CMK (cell line): ENCODE measurements at places on chromosomes 2 and 18.

DNA sequence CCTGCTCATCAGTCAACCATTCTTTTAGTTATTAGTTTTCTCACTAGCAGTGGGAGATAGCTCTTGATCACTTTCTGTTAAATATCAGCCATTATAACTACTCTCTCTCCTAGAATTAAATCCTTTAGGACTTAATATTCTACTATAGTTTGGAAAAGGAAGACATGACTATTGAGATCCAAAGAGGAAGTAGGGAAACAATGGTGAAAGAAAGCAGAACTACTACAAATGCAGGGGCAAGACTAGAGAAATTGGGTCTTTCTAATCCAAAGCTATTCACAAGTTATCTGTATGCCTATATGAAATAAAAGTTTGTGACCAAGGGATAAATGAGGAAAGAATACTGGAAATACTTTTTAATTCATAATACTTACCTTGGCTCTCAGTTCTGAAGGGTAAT, 65.1 kb downstream of the SRBD1 start:
- no peak for DNase-seq

DNA sequence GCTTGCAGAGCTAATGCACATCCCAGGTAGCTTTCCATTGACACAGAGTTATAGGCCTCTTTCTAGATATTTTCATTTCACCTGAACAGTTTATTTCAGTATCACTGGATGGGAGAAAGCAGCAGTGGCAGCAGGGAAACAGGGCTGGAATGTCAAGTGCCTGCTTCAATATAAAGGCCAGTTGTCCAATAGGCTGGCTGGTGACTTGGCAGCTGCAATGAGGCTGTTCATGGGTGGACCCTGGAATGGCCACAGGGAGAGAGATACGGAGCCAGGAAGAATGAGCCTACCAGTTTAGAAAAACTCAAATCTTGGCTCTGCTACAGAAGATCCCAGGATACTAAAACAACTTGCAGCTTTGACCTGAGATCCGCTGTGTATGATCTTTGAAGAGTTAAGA, 185.0 kb downstream of the BCL11A start:
- no peak for DNase-seq

GRCh38 chr2:212592695-212593094, 54.1 kb upstream of the ERBB4 start:
- no peak for DNase-seq

GRCh38 chr18:31189757-31190156, 27.1 kb upstream of the DSC1 start:
- no peak for DNase-seq

GRCh38 chr18:80132180-80132812, 23.2 kb downstream of the ADNP2 start:
- DNase-seq: no peak

GRCh38 chr2:41598161-41598894, 449.5 kb upstream of the PKDCC start:
- no peak for DNase-seq

- DNase-seq: no peak
These were observed 87.0 kb downstream of the EPB41L3 start for GRCh38 chr18:5456577-5457461.

GRCh38 chr18:75071484-75071785, 137.5 kb downstream of the PTGR3 start:
- DNase-seq: no peak

DNA sequence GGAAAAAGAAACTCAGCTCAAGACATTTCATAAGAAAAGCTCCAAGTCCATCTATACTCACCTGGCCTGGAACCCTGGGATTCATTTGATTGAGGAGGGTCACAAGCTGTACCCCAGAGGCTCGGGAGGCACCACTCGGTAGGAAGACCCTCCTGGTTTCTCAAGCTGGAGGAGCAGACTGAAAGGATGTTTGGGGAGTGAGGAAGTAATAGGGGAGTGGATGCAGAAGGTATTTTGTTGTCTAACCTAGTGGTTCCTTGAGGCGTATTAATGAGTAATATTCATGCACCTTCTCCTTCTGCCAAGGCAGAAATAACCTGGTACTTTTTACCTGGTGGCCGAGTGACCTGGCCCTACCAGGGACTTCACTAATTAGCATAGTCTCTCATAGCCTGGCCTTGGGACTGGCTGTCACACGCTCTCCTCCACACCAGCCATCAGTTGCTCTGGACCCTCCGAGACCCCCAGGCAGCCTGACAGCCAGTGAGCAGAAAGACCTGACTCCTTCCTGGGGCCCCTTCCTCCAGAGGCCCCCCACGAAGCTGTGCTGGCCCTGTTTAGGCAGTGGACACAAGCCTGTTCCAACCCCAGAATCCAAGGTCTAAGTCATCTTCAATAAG, 161.4 kb downstream of the BCL2 start:
- no peak for DNase-seq

DNA sequence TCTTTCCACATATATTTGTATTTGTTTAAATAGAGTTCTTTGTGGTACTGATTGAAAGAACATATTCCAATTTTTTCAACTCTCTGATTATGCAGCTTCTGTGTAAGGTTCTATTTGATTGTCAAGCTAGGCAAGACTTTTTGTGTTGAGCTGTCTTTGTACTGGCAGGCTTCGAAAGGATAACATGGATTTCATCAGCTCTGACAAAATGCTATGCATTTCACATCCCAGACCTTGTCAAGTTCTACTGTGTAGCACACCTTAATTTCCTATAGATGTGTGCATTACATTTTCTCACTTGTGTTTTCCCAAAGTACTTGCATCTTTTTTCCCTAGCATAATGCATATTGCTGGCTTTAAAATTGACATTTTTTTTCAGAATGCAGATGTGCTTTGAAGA, 555.0 kb upstream of the GYPC start:
- no peak for DNase-seq

DNA sequence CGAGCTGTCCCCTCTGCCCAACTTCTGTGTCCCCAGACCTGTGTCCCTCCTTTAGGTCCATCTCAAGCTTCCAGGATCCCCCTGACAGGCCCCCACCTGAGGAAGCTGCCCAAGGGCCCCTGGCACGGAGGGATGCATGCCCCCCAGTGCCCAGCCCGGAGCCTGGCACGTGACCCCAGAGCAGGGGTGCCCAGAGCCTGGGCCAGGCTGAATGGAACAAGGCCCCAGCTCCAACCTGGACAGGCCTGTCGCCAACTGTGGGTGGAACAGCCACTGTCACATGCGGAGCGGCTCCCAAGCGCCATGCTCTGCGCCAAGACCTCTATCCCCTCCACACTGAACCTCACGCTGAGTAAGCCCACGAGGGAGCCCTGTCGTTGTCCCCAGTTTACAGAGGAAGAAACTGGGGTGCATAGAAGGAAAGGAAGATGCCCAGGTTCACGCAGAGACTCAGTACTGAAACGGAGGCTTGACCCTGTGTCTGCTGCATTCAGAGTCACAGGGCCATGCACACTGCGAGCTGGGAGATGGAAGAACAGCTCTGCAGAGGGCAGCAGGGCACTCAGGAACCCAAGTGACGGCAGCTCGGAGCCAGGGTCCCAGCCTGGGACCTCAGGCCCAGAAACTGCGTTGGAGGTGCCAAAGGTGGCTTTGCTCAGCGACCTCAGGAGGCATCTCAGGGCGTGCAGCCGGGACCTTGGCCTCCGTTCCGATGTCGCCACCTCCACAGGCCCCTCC, 5.5 kb upstream of the ECEL1 start:
- DNase-seq: no peak

DNA sequence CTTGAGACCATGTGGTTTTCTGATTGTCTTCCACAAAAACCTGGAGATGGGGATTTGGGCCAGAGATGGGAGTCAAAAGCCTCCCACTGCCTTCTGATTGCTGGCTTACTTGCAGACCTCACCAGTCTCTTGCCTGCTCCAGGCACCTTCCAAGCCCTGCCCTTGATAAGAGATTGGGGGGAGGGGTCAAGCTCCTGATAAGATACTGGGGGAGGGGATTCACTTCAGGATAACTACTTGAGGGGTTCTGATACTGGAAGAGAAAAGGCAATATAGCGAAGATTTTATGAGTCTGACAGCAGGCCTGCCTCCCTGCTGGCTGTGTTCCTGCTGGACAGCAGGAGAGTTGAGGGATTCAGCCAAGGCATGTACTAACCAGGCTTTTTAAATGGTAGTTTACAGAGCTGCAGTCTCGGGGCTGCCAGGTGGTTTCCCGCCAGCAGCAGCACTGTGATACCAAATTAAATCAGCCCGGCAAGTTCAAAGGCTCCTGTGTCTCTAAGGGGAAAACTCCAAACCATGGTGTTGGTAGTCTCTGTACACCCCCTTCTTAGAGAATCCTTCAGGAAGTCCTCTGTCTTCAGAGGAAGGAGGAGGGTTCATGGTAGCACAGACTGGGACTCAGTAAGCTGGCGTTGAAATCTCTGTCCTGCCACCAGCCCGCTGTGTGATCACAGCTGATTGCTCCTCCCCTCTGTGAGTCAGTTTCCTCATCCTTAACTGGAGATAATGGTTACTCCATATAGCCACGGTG, 58.3 kb downstream of the FBXO36 start:
- no peak for DNase-seq

DNA sequence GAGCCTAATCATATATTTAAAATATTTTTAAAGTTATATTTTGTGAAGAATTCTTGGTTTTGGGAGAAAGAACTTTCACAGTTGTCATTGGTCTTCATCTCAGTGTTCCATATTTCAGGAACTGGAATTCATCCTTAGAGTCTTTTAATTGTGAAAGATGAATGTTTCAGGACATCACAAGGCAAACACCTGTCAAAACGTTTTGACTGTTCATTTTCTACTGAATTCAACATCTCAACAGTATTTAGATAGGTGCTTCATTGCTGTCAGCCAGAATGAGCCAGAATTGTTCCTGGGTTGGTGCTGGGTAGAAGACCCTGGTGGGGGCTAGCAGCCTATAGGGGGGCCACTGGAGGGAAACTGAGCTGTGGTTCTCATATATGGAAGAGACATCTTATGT, 255.1 kb upstream of the CXCR4 start:
- DNase-seq: no peak

DNA sequence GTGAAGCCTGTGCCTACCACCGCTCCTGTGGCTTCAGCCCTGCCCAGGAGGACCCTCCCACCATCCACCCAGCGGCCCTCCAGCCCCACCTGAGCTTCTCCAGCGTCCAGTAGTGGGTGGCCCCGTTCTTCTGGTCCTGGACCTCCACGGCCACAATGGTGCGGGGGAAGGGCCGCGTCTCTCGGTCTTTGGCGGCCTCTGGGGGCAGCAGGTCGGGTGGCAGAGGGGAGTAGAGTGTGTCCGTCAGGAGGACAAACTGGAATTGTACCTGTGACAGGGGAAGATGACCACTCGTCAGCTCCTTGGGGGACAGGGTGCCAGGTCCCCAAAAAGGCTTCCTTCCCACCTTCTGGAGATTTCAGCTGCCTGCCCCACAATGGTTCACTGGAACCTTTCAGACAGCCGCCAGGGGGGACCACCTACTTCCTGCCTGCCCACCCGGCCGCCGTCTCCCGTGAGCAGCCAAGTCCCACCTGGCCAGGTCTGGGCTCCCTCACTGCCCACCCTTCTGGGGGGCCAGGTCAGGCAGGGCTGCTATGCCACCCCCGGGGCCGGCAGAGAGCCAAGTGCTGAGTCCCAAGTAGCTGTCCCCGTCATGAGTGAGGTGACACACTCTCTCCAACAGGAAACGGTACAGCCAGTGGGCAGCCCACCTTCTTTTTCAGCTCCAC, 59.3 kb downstream of the KIF1A start:
- DNase-seq: no peak

DNA sequence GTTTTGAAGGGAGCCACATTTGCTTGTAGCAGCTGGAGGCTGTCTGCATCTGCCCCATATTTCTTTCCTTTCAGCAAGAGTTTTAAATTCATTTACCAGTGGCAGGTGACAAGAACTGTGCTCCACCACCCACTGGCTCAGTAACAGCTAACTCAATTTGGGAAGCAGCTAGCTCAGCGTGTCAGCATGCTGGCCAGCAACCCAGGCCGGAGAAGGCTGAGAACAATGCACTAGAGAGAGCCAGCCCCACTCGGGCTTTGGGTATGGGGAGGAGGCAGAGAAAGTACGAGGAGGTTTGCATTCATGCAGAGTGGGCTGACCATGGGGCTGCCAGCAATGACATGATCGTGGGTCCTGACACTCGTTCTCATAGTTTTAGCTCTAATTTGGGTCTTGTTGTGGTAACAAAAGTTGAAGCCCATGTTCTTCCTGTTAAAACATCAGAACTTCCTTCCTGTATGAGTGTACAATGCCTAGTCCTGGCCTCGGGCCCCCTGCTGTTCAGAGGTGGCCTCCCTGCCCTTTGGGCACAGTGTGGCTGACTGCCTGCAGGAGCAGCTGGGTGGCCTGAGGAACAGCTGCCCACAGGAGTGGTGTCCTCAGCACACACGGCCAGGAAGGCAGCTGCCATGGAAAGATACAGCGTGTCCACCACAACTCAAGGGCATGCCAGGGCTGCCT, 23.0 kb downstream of the CDC42EP3 start:
- no peak for DNase-seq

GRCh38 chr2:58239243-58239925, 1.7 kb downstream of the FANCL start:
- no peak for DNase-seq

DNA sequence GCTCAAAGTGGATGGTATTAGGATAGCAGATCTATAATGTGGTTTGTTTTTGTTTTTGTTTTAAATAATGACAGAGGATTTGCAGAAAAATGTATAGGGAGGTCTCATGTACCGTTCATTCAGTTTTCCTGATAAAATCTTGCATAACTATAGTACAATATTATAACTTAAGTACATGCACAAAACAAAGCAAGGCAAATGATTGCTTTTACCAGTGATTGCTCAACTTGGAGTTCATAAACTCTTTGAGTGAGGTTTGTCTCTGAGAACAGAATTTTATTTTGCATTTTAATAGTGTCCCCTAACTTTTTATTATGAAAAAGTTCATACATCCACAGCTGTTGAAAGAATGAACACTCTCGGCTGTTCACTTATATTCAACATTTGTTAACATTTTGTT, 96.6 kb downstream of the MAP4K4 start:
- no peak for DNase-seq

- DNase-seq: no peak
These were observed at the start of gene RTP5 for GRCh38 chr2:241869087-241869961. TSS of gene RTP5 (plus strand) at chr2:241869729. CDS start at chr2:241869757, 28 bp downstream.

GRCh38 chr2:1910592-1911246, 166.4 kb upstream of the PXDN start:
- DNase-seq: no peak

DNA sequence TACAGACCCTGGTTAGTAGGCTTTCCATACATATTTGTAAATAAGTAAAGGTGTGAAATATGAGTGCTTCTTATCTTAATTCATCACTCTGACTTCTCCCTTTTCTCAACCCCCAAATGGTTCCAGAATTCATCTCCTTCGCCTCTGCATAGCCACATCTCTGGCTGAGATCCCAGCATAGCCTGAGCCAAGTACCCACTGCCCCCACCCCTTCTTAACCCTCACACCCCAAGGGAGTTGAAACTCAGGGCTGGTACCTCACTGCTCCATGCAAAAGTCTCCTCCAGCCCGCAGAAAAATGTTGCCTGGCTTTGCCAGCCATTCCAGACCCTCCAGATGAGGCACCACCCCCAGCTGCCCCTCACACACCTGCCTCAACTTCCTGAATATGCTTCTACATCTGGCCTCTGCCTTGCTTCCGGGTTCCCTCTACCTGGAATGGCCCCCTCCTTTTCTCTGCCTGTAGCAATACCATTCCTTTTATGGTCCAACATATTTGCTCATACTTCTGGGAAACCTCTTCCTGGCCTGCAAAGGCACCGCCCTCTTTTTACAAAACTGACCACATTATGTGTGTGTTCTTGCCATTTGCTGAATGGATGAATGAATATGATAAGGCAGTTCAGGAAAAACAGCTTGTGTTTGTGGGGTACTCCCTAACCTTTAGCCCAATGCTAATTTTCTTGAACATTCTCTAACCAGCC, 112.8 kb downstream of the CELF4 start:
- DNase-seq: no peak
